ENCODE measurements at places on chromosomes 6 and 20.

- no peak for DNase-seq
Measured at GRCh38 chr6:33418690-33419291, 884 bp upstream of the CUTA start.

DNA sequence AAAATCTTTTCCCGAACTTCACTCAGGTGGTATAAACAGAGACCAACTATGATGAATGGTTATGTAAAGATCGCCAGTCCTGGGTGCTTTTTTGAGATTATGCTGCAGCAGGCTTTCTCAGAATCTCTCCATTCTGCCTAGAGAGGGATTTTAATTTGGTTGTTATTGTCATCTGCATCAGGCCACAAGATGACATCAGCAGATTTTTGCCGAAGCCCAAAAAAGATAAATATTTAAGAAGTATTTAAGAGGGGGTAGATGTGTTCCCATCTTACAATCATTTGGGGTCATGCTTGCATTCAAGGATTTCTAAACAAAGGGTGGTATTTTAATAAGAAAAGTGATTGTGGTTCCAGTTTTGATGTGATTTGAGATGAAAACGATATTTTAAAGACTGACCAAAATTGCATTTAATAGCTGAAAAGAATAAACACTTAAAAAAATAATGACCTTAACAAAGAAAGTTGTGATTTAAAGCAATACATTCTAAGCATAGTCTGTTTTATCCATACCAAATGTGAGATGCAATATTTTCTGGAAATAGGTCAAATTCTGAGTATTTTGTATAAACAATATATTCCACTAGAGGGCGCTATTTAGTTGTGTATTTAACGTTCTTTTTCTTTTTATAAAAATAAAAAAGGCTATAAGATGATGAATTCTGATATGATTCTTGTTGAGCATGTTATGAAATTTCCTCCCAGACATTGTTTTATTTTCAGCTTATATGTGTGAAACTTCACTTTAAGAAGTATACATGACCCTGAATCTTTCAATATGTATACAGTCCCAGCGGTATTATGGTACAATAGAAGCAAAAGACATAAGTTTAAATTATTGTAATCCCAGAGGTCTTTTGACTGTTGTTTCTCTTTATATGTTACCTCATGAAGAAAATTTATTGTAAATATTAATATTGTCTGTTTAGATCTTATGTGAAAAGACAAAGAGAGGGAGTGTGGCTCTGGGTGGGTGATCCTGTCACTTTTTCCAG lies 51.0 kb upstream of the ZFP64 start:
- DNase-seq, result no peak

GRCh38 chr6:26165261-26165790 lies 78.1 kb downstream of the HFE start:
- no peak for DNase-seq

DNA sequence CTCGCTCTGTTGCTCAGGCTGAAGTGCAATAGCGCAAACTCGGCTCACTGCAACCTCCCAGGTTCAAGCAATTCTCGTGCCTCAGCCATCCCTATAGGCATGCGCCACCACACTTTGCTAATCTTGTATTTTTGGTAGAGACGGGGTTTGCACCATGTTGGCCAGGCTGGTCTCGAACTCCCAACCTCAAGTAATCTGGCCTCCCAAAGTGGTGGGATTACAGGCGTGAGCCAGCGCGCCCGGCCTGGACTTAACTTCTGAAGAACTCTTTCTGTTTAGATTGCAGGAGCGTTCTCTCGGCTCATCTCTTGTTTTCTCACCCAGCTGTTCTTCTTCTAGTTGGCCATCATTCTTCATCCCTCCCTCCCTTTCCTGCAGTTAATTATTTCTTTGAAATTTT lies 30.3 kb downstream of the GTF2H5 start:
- no peak for DNase-seq

- no peak for DNase-seq
Measured at GRCh38 chr20:8808202-8808535, 260.7 kb upstream of the PLCB4 start.

- DNase-seq, result no peak
Measured at GRCh38 chr6:105301072-105301503, 101.8 kb downstream of the PREP start.

- no peak for DNase-seq
Measured at GRCh38 chr6:79813143-79813850, 134.1 kb downstream of the ELOVL4 start.

DNA sequence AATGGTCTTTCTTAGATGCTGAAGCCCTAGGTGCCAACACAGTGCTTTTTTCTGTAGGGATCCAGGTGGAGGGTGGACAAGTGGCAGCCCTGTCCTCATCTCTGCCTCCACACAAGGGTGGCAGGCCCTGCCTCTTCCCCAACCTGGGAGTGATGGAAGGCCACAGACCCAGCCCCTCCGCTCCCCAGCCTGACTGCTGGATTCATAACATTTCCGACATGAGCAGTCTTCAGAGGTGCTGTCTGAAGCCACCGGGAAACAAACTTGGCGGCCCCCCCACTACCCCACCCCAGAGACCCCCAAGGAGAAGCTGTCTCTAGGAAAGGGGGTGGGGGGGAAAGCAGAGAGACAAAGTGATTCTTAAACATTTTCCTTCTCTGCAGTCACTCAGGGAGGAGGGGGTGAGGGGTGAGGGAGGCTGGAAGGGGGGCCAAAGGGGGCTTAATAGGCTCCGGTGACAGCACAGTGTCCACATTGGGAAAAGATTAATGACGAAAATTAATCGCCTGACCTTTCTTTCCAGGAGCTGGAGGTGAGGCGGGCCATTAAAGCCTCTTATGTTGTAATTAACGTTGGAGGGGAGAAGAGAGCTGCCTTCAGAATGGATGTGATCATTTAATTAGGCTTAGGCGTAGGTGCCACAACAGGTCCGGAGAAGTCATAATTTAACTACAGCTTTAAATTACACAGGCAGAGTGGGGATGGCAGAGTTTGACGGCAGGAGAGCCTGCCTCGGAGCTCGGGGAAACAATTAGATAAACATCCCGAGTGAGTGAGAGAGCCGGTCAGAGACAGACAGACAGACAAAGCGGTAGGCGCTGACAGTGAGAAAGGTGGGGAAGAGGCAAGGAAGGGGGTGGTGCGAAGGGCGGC lies 76.8 kb upstream of the FOXP4 start:
- DNase-seq, result no peak

DNA sequence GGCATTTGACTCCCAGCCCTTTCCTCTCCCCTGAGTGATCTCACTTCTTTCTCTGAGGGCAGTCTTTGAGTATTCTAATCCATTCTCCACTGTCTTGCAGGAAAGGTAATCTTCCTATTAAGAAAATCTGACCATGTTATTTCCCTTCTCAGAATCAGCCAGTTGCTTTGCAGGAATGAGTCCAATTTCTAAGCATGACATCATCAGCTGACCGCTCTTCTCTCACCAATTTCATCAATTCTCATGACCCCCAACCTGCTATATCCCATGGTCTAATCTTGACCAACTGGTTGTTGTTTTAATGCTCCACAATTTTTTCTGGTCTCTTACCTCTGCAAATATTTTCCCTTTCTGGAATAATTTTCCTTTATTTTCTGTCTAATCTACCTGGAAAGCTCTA lies 73.4 kb downstream of the FAM229B start:
- no peak for DNase-seq

DNA sequence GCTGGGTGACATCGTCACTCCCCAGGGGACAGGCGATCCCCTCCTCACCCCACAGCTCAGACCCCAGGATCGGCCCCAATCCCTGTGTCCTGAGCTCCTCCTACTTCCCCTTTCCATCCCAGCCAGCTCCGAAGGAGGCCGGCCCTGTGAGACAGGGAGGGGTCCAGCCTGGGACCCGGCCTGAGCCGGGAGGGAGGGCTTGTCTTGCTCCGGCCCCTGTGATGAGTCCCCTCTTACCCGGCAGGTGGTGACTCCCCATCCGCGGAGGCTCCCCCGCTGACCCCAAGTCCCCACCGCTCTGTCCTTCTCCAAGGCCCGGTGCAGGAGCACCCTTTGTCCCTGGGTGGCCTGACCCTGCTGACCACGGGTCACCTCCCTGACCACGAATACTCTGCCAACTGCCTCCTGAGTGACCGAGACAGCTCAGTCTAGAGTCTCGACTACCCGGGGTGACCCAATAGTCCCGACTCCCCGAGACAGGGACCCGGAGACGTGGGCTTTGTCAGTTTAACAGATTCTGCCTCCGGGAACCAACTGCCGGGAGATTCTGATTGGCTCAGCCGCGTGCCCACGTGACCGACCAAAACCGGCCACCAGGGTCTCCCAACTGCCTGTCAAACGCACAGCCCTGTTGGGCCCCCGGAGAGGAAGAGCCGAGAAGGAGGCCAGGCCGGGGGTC lies 187.4 kb upstream of the PROKR2 start:
- DNase-seq, result no peak

DNA sequence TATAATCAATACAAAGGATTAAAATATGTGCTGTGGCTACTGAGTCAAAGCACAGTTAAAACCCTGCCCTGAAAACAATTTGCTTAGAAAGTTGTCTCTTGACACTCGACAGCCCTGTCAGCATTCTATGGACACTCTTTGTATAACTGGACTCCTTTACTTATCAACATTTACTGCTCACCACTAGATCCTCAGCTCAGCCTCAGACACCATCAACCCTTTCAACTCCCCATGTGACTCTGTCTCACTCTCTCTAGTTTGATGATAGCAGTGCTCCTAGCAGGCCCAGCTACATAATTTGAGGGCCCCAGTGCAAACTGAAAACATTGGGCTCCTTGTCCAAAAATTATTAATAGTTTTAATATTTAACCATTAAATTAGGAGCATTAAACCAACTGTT lies 181.8 kb downstream of the TENT5A start:
- DNase-seq, result no peak

- DNase-seq, result no peak
Measured at GRCh38 chr6:106844930-106845329, 129.6 kb downstream of the CD24 start.

DNA sequence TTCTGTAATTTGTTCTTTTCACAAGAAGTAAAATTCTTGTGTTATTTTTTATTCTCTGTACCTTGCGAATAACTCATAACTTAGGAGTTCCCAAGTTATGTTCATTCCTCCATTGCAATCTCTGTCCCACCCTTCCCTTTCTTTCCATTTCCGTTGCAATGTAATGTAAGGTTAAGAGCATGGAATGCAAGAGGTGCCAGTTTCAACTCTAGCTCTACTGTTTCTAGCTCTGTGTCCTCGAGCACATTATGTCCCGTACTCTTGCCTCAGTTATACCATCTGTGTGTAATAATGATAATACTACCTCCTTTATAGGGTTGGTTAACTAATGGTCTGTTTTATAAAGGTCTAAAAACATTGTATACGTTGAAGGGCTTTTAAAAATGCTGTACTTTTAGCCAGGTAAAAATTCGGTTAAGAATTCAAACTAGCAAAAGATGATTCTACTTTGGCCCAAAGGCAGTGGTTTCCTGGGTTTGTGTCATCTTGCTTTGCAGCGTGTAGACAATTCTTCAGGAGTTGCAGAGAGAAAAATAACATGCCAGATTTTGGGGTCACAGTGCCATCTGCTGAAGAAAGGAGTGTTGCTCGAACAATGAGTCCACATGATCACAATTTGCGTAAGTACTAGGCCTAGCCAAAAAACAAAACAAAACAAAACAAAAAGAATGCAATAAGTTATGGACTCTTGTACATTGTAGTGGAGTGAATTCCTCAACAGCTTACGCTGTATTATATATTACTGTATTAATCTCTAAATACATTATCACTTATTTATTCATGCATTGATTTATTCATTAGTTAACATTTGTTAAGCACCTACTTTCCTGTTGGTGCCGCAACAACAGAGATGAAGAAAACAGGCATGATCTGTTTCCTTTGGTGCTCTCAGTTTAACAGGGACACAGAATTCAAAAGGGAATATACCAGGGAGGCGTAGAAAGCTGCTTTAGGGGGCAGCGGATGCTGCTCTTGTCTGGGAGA lies 10.0 kb upstream of the PFDN4 start:
- no peak for DNase-seq

GRCh38 chr6:112842330-112842685 lies 495.2 kb downstream of the RFPL4B start:
- DNase-seq, result no peak

DNA sequence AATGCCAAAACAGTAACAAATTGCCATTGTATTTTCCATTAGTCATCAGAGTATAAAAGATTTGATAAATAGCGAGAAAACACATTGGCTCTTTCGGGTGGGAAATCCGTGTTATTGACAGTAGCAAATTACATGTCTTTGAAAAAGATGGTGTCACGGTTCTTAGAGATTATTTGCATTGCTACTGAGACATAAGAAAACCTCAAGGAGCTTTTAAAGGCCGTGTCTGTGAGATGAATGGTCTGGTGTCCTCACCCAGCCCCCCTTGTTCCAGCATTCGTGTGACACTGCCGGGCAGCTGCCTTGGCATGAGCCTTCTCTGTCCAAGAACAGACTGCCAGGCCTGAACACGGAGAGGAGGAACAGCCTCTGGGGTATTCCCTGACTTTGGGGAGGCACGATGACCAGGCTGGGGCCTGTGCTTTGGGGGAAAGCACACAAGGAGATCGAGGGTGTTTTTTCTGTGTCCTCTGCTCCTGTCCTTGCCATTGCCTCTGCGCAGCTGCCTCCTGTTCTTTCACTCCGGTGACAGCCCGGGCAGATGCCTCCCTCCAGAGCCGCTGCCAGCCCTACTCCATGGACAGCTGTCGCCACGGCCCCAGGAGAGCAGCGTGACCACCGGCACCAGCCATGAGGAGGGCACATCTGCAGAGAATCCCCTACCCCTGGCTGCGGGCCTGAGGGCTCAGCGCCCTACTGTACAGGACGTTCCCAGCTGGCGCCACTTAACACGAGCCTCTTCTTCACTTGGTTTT lies 167.7 kb upstream of the CDYL start:
- no peak for DNase-seq

DNA sequence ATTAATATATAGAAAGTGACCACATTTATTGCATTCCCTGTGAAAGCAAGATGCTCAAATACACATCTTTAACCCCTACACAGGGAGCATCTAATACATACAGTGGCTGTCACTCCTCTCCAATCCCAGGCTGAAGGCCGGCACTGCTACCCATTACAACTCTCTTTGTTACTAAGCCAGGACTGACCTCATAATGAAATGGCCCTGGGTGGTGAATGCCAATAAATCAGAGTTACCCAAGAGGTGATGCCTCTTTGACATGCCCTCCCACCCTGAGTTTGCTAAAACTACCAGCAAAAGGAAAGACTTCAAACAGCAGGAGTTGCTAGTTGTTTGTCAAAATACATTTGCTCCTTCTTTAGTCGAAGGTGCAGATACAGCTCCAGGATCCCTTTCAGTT lies 214.2 kb downstream of the FOXA2 start:
- DNase-seq, result no peak

DNA sequence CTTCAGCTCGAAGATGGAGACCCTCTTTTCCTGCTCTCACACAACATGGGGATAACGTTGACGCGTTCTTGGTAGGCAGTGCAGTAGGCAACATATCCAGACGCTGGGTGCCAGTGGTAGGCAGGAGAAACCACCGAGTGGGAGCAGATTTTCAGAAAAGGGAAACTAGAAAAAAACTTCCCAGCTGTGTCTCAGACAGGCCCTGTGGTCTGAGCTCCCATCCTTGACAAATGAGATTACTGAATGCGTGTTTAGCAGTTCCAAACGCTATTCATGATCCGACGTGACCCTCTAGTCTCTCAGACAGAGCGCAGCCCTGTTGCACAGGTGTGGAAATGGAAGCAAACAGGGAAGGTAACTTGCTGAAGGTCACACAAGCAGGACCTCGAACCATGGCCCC lies 83.9 kb upstream of the DUSP22 start:
- no peak for DNase-seq

- no peak for DNase-seq
Measured at GRCh38 chr20:61487997-61488371, 235.9 kb downstream of the CDH4 start.

GRCh38 chr6:10809098-10809497 lies 29.2 kb downstream of the MAK start:
- DNase-seq, result no peak

- no peak for DNase-seq
Measured at GRCh38 chr6:99603421-99604165, 3.0 kb upstream of the PRDM13 start.
